ENCODE measurements at places on chromosomes 4 and X.

DNA sequence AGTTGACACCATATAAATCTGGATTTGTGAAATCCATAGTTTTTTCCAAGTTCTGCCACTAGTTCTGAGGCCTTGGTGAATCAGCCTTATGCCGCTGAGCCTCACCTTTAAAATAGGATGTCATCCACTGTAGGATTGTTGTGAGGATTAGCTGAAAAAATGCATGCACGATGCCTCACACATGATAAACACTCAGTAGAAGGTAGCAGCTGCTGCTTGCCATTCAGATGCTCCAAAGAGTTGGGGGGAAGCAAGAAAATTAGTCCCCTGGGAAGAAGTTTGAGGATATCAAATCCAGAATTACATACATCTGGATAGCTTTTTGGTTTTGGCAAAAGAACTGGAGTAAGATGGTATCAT, 7.4 kb downstream of the MMAA start:
- DNase-seq, result no peak

- DNase-seq, result no peak
Observed at GRCh38 chrX:22445880-22446279, 173.2 kb downstream of the CBLL2 start.

GRCh38 chr4:7004331-7004730, 38.8 kb upstream of the TADA2B start:
- DNase-seq, result no peak

- DNase-seq, result no peak
Observed at GRCh38 chr4:17867276-17867675, 56.5 kb downstream of the NCAPG start.

- no peak for DNase-seq
Observed at GRCh38 chr4:8540072-8540471, 40.1 kb upstream of the GPR78 start.

GRCh38 chr4:11497212-11497806, 68.6 kb upstream of the HS3ST1 start:
- no peak for DNase-seq

DNA sequence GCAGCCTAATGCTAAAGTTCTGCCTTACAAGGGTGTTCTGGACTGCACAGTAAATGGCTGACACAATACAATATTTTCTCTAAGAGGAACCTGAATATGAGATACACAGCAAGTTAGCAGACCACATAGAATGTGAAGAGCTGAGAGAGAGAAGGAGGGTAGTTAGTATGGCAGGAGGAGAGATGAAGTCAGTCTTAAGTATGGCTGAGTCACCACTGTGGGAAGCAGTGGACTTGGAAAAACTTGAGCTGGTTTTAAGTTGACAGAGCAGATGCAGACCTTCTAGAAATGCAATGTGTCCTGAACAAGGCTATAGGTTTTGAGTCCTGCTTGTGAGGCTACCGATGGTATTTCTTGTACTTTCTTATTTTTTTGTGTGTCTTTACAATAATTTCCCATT, 172.5 kb downstream of the SH2D1A start:
- no peak for DNase-seq

DNA sequence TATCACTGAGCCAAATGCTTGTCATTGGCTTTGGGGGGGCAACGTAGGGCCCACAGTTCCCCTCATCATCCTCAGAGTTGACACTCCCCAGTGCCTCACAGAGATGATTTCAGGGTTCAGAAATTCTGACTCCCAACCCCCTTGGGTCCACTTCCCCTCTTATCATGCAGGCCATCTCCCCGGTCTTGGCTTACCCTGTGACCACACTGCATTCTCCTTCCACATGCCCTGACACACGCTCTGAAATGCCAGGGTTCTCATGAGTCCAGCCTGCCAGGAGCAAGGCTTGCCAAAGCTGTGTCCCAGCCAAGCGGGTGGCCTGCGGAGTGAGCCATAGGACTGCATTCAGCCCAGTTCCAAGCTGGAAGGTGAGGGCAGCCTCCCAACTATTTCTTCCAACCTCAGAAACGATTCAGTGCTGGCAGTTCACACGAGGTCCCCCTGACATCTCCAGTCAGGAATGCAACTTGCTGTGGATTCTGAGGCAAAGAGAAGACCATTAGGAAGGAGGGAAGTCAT, 101.2 kb downstream of the SMIM20 start:
- DNase-seq, result no peak

GRCh38 chr4:46081248-46081647, 42.6 kb downstream of the GABRG1 start:
- DNase-seq, result no peak

DNA sequence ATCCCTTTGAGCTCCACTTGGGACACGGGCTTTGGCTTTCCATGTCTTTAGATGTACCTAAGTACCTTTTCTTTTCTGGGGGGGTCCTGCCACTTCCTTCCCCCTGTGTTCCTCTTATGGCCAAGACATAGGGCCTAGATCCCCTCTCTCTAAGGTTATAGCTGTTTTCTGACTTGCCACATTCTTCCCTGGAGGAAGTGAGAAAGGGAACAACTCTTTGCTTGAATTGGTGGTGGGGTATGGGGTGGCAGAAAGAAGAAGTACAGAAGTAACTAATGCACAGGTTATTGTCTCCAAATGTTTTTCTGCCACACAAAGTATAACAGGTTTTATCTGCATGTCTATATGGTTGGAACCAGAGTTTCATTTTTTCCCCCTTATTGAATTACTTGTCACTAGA, 29.7 kb upstream of the DIPK2B start:
- DNase-seq, result no peak
